ENCODE measurements at places on chromosomes 4 and X.
A peak's percentile ranks its signal among the peaks of the same experiment; 100 is the strongest.

DNA sequence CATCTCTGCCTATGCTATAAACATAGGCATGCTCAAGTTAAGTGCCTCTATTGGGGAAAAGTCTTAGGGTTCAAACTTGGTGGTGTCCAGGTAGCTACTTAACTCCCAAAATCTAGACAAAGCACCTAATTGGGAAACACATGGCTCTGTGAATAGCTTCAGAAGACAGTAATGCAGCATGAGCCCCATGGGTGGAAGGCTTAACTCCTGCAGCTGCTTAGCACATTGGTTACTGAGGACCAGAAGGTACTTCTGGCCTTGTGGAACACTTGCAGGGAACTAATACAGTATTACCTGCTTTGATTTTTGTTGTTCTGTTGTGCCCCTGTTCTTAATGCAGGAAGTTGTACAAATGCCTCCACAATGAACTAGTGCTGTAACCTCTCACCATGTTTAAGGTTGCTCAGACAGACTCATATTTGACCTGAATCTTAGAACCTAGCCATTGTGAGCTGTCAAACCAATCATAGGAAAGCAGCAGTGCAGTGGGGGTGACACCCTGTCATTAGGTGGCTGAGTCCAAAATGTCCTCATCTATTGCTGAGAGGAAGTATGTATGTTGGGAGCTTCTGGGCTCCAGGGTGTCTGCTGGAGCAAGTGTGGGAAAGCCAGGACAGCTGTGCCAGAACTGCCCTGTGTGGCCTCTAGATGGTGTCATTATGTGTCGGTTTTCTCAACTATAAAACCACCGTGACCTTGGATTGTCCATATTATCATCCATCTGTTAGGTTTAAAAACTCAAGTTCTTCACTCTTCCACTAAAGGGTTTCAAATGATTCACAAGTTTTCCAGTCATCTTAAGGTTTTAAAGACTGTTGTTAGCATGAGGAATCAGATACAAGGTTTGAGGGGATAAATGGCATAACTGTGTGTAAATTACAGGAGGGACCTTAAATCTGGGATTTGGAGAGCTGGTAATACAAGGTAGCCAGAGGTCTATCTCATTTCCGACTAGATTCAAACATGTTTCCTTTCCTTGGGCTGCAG, 69.9 kb upstream of the WDR1 start:
- DNase-seq = no peak

DNA sequence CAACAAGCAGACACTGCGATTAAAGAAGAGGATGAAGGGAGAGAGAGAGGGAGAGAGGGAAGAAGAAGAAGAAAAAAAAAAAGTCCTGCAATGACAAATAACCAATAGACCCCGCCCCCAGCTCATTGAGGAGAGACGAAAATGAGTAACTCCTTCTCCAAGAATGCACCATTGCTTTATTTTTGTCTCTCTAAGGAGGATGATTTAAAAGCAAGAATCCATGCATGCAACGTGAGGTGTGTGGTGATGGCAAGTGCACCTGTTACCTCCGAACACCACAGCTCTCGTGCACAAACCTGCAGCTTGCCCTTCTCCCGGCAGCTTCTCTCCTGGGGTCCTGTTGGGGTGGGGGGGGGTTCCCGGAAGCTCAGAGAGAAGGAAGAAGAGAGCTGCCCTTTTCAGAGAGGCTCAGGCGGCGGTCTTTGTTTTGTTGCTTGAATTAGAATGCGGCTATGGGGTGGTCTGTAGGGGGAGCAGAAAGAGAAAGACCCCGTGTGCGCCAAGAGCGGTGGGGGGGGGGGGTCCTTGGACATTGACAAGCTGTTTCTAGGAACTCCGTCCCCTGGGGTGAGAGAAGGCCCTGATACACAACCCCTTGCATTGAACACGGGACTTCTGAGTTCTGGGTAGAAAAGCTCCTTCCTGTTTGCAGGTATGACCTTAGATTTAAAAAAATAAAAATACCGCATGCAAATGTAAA, 100.7 kb downstream of the CRLF2 start:
- no peak for DNase-seq

DNA sequence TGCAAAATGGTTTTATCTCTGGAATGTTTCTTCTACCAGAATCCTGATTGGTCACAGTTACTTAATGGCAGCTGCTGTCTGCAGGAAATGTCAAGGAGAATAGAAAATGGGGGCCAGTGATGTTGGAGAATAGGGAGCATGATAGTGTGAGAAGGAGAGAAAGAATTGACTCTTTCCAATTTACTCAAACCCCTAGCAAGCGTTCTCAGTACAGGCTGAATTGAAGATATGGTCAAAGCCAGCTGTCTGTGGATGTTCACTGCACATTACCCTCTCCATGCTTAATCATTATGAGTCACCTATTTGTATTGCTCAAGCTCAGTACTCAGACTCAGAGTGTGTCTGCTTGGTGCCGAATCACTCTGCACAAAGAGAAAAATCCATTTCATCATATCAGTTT, 57.8 kb upstream of the FAM47B start:
- peak; percentile 85 for DNase-seq

DNA sequence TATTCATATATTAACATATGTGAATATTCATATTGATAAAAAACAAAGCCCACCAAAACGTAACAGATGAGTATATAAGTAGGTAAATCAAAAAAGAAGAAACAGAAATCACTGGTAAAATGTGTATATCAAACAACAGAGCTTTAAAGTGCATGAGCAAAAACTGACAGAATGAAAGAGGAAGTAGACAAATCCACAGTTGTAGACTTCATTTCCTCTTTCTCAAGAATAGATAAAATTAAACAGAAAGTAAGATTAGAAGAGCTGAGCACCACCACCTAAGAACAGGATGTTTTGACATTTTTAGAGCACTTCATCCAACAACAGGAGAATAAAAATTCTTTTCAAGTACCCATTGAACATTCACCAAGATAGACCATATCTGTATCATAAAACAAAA, 64.6 kb downstream of the CNKSR2 start:
- DNase-seq = peak; percentile 21

DNA sequence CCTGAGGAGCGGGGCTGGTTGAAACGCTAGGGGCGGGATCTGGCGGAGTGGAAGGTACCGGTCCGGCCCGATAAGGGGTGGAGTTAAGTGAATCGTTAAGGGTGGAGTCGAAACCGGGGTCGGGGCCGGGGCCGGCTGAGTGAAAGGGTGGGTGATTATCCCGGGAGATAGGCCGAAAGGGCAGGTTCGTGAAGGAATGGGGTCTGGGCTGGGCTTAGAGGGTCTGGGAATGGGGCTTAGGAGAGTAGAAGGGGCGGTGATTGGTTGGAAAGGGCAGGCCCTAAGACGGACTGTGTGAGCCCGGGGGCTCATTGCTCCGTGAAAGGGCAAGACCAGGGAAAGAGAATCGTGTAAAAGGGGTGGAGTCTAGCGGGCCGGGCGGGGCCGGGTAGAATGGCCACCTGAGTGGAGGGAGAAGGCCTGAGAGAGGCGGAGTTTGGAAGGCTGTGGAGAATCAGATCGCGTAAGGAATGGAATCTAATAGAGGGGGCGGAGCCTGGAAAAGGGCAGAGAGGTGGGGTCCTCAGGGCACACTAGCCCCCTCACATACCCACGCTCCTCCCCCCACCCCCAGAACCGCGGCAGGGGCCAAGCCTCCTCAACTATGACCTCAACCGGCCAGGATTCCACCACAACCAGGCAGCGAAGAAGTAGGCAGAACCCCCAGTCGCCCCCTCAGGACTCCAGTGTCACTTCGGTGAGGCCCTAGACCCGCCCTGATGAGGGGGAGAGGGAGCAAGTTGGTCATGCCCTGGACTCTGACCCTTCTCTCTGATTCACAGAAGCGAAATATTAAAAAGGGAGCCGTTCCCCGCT, 430 bp downstream of the HDAC6 start:
- peak; percentile 79 for DNase-seq

GRCh38 chr4:79684516-79684915, 276.5 kb upstream of the GK2 start:
- DNase-seq = no peak

DNA sequence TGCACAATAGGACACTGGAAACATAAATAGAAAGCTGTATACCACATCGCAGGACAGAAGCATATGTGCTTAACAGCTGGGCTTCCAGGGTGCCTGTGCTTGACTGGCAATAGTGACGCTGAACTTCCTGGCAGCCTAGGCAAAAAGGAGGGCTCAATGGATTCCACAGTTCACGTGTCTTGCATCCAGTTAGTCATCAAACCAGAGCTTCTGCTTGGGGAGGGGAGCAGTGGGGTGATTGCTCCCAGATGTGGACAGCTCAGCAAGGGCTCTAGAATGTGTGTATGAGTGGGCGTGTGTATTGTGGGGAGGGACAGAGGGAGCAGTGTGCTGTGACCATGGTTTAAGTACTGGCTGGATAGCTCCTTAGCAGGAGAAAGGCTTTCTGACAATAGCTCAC, 2.3 kb downstream of the PRRG3 start:
- DNase-seq = no peak

- peak; percentile 22 for DNase-seq
These were observed 21.4 kb downstream of the CT47C1 start for GRCh38 chrX:119093991-119094735.

- peak; percentile 44 for DNase-seq
These were observed 612.2 kb downstream of the IQCM start for GRCh38 chr4:149203256-149204001.

DNA sequence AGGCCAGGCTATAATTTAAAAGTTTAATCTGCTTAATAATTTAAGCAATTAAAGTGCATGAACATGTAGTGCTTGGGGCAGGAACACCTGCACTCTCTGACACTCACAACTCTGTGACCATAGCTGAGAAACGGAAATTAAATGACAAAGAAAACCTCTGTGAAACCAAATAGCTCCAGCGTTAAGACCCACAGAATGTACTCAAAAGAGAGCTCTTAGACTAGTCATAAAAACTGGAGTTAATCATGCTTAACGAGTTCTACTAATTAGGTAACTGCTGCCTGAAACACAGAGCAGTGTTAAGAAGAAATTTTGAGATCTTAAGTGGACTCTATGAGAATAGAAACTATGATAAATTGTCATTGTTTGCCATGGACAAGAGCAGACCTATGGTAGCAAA, 174.4 kb upstream of the SPIN4 start:
- no peak for DNase-seq

DNA sequence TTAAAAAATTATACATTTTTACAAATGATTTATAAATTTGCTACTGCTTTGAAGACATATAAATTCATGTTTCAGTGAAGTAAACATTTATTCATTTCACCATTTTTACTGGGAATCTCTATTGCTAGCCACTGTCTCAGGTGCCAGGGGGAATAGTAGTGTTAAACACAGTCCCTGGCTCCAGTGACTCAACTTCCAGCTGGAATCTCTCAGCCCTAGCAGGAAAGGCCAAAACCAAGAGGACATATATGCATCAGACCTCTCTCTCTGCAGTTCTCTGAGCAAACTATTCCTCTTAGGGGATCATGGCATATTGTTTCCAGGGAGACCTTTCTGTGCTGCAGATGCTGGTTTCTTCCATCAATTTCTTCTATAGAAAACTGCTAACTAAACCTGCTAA, 1009.0 kb upstream of the LCORL start:
- DNase-seq = peak; percentile 31

GRCh38 chr4:54545663-54546424, 111.9 kb upstream of the KIT start:
- no peak for DNase-seq

GRCh38 chrX:136497556-136498052, at the start of gene HTATSF1:
HTATSF1 (plus strand) TSS chrX:136497592; CDS start chrX:136497685, 93 bp downstream.
- DNase-seq = no peak

DNA sequence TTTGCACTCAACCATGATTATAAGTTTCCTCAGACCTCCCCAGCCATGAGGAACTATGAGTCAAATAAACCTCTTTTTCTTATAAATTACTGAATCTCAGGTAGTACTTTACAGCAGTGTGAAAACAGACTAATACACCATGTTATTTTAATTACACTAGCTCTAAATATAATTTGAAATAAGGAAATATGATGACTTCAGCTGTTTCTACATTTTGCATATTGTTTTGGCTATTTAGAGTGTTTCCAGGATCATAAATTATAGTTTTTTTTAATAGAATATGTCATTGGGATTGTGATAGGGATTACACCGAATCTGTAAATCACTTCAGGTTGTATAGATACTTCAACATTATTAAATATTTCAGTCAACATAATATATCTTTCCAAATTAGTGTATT, 43.9 kb downstream of the UGT2B10 start:
- DNase-seq = no peak

GRCh38 chr4:94038195-94038594, 169.5 kb upstream of the SMARCAD1 start:
- no peak for DNase-seq

- DNase-seq = peak; percentile 92
These were observed 51.7 kb downstream of the RPGR start for GRCh38 chrX:38275615-38276014.

DNA sequence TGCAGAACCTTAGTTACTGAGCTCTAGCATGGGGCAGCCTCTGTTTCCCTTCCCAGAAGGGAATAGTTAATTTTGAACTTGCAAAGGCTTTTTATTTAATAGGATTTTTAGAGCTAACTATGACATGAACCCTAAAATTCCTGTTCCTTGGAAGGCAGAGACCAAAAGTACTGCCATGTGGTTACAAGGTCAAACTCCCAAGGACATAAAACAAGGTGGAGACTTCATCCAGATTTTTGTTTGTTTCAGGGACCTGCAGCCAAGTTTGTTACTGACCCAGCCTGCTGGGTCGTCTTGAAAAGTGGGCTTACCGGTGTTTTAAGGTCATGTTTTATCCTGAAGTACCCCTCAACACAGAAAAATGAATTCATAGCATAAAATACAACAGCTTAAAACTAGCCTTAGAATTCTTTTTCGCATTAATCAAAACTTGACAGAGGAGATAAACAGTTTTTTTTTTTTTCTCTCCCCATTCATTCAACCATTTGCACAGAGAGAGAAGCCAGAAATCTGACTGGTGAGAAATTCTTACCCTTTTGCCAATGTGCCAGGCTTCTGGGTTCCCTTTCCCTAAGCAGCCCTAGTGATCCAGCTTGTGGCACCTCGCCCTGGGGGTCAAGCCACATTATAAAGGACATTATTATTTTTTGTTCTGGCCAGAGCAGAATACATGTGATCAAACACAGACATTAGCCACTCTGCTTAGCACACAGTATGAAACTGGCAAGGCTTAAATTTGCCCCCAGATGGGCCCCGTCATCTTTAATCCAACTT, 21.5 kb upstream of the GRPEL1 start:
- no peak for DNase-seq

DNA sequence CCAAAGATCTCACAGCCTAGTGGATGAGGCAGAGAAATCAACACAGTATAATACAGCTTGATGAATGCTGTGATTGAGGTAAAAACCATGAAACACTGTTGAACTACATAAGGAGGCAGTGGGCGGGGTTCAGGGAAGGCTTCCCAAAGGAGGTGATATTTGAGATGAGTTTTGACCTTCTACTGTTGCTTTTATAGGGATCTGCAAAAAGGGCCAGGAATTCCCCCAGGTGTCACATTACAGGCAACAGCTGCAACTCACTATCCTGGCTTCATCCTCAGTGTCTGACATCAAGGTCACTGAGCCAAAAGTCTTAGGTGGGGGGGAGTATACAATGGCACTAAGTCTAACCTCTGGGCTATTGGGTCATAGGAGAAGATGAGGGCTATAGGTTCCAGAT, 185.7 kb upstream of the NRK start:
- no peak for DNase-seq

DNA sequence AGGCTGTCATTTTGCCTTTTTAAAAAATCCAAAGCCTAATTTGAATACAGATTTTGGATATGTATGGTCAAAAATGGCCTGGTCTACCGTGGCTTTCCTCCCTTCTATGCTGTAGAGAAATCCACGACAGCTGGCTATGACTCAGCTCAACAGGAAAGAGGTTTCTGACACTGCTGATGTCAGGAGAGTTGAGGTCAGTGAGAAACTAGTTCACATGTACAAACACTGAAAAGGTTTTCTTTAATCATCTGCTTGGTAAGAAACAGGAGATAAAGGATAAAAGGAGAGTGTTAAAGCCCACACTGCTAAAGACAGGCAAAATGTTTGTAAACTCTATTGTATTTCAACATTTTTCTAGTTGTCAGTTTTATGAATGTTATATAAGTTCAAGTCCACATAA, 113.9 kb downstream of the NYX start:
- peak; percentile 92 for DNase-seq
